ENCODE measurements at places on chromosomes 1 and 21.

DNA sequence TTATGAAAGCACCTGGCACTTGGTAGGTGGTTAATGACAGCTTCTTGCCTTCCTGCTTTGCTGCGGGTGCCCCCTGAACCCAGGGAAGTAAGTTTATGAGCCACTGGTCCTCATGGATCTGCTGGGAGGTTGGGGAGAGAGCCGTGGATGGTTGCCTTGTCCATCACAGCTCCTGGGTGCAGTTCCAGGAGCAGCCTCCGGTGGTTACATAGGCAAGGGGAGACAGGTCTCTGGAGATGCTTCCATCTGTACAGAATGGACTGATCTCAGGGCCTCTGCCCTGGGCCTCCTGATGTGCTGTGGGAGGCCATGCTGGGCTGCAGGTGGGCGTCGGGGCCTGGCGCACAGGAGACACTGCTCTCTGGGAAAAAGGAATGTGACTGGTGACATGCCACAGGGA lies 31.6 kb upstream of the ARHGEF10L start:
- no peak for DNase-seq

GRCh38 chr1:207669528-207670009 lies 24.6 kb downstream of the CR1L start:
- no peak for DNase-seq

- no peak for DNase-seq
Observed at GRCh38 chr1:170230323-170230722, 84.6 kb downstream of the NTMT2 start.

DNA sequence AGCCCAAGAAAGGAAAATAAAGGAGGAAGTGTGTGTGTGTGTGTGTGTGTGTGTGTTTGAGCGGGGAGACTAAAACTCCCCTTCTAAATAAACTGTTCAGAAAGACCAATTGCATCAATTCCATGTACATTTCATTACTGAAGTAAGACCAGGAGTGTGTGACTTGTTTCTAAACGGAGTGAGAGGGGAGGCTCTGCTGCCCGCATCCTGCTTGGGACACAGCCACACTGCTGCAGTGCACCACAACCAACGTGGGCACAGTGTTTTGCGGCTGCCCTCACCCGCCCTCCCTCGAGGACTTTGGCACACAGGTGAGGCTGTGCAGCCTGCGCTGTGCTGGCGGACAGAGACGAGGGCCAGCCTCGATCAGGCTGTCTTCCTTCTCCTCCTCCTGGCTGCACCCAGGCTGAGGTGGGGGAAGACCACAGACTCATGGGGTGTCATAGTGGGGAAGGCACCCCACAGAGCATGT lies 31.0 kb upstream of the H6PD start:
- DNase-seq = no peak

DNA sequence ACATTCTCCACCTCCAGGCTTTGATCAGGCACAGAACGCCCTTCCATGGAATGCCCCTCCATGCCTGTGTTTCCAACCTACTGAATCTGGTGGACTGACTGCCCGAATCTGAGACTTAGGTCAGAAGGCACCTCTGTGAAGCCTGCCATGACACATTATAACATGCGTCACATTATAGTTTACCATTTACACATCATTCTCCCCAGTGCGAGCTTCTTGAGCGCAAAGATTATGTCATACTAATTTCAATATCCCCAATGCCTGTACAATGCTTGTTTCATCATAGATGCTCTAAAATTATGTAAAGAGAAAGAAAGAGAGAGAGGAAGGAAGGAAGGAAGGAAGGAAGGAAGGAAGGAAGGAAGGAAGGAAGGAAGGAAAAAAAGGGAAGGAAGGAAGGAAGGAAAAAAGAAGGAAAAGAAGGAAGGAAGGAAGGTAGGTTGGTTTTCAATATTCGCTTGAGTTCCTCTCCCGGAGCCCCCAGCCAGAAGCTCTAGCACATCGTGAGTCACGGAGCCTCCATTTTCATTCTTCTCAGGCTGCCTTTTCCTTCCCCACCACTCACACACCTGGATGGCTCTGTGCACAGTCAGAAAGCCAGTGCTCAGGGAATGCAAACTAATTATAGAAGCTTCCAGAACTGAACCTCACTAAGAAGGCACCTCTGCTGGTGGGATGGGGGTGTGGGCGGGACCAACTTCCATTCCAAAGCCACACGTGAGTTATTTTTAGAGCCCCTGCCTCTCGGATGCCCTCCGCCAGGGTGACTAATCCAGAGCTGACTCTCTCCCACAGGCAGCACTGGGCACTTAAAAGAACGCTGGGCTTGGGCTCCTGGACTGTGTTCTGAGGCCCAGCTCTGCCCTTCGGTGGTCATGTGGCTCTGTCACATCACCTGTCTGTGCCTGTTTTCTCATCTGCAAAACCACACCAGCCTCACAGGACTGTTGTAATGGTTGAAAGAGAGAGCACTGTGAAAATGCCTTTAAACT lies 27.4 kb downstream of the LAMB3 start:
- DNase-seq = no peak

DNA sequence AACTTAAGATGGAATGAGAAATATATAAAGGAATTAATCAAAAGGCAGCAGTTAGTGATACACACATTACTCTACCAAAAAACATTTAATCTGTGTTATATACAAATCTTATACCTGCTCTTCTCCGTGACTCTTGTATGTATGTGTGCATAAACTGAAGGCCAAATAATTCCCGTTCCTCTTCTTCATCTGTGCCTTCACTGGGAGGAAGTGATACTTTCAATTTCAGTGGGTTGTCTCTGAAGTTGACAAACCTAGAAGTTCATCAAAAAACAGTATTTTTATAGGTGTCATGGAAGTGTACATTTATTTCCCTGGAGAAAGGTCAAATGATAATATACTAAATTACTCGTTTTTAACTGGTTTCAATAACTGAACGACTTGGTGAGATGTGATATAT lies 19.3 kb downstream of the TRMT13 start:
- no peak for DNase-seq

Measured in NCI-H2227 treated with DMSO at 0.1 percent for 48 hours (cell line).